ENCODE measurements at places on chromosomes 6 and 20. TPM values are rescaled to one million over a fixed set of nuclear protein-coding genes. Genes with fewer than 3 reads are reported as not detected.

GRCh38 chr20:45266977-45267376, 12.6 kb upstream of the SLPI start:
- DNase-seq = no peak

DNA sequence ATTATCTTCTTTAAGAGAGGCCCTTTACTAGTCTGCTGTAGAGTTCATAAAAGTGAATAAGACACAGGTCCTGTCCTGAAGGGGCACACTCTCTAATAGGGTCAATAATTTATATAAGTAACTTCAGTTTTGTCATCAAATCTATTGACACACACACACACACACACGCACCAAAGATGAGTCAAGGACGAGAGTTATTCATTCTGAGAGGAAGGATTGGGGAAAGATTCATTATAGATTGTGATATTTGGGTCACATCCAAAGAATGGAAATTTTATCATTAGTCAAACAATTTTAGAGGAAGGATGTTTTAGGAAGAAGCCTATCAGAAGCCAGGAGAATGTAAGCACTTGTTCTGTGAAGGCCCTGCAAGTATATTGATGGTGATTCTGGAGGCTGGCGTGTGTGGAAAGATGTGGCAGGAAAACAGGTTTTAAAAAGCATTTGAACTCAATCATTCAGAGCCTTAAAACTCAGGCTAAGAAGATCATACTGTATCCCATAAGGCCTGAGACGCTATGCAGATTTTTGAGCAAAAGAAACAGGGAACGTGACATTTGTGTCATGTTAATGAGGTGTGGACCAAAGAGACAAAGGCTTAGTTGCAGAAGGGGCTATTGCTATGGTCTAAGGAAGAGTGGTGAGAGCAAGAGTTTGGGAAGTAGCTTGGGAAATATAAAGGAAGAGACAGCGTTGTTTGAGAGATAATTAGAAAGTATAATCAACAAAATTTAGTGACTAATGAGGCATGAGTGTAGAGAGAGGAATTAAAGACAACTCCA, 161.4 kb upstream of the PREP start:
- no peak for DNase-seq

DNA sequence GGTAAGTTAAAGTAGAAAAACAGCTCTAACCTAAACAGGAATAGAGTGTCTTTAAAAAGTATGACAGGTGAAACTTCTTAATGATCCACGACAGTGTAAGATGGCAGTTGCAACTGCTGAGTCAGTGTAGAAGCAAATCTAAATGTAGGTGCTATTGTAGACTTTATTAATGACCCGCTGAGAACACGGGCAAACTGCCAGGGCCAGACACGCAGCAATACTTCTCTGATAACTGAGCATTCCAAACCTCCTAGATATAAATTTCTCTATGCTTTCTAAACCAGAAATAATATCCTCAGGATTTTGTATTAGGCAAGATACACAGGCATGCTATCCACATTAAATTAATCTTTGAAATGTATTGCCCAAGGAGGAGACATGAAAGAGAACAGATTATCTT, 1076.4 kb downstream of the HACE1 start:
- no peak for DNase-seq

DNA sequence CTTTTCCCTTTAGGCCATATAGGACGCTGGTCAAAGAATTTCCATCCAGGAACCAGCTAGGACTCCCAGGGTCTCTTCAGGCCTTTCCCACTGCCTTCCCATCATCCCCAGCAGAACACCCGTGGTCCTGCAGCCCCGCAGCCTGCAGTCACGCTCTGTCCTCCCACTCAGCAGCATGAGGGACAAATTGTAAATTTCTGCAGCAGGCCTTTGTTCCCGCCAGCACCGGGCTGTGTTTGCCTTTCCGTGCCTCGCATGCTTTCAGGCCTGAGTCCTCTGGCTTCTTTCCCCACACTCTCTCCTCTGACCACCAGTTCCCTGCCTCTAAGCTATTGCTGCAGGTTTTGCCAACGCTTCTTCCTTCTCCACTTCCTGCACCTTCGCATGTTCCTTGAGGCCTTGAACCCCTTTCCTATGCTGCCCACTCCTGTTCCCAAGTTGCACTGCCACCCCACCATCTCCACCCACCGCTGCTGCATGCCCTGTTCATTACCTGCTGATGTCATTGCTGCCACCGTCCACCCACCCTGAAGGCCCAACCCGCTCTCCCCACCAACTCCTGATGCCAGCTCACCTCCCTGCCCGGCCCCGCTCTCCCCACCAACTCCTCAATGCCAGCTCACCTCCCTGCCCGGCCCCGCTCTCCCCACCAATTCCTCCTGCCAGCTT, 49.8 kb downstream of the RNASET2 start:
- no peak for DNase-seq

DNA sequence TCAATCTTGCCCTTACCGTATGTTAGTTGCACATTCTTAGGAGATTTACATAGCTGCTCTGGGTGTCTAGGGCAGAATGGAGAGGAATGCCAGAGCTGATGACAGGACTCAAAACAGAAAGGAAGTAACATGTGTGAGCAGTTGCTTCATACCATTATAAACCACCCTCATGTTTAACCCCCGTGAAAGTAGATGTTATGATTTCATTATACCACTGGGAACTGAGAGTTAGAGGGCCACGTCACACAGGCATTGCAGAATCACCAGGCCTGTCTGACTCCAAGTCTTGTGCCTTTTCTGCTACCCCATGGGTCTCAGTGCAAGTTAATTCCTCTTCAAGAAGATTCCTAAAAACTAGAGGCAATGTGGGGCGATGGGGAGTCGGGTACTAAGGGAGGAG, 23.5 kb upstream of the SIM1 start:
- no peak for DNase-seq

DNA sequence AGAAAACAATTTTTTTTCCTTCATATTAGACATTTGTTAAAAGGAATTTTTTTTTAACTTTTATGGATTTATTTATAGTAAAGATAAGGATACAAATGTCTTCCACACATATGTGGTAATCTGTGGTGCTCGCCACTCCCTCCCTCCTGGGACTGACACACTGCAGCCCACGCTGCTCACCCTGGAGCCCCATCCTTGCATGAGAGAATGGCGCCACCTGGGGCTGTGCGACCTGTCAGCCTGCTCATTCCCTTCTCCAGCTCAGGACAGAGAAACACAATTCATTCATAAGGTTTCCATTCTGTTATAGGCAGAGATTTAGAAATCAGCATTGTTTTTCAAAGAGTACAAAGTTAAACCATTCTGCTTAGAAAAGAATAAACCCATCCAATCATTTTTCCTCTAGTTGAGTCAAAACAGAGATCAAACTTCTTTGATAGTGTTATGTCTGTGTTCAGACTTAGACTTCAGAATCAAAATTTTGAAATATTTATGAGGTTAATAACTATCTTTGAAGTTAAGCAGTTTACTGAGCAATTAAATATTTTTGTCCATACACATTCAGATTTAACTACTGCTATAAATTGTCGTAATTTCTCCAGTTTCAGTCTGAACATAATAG, 42.8 kb upstream of the DYNLRB1 start:
- DNase-seq = no peak

DNA sequence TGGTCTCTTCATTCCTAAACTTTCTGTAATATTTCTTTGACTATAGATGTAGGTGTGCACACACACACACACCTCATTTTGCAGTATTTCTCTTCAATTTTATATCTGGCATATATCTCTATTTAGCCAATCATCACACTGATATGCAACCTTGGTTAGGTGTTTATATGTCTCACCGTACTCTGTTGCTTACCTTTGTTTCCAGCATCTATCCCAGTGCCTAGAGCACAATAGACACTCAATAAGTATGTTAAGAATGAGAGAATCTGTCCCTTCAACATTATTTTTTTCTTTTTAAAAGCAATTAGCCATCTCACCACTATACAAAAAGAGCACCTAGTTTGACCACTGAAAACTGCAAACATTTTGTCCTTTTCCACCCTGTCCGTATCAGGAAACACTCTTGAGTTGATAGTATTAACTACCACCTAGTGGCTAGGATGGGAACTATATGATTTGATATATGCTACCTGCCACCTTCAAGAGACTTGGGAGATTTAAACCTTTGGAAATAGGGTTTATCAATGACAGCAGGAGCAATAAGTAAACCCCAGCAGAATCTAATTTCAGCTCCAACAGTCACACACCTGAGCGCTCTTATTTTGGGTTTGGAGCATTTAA, 48.7 kb upstream of the RSPO3 start:
- DNase-seq = no peak

DNA sequence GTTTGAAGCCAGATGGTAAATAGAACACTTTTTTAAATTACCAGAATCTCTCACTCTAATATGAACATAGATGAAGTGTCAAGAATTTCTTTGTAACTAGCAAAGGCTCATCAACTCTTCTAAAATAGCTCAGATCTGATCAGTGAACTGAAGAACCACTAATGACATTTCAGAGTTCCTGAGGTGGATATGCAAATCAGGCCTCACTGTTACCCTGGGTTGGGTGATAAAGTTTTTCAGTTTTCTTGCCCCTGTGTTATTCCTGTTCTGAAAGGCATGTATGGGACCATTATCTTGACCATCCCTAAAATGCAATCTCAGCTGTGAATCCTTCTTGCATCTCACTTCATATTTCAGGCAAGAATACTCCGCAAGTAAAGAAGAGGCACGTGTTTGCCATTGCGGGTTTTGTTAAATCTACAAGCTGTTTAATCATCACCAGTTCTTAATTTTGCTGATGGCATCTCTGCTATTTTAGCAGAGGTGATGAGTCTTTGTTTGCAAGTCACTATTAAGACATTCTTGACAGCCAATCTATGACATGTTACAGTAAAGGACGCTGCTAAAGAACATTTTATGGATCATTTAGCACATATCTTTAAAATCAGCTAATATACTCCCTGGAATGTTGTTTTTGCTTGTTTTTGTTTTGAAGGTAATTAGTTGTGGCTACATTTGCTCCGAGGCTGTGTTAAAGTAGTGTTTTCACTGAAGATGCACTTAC, 47.9 kb downstream of the KHDC1L start:
- no peak for DNase-seq

GRCh38 chr20:36270744-36271638, 34.7 kb downstream of the AAR2 start:
- no peak for DNase-seq

- no peak for DNase-seq
These were observed 132.5 kb downstream of the UTRN start for GRCh38 chr6:144417681-144418080.

DNA sequence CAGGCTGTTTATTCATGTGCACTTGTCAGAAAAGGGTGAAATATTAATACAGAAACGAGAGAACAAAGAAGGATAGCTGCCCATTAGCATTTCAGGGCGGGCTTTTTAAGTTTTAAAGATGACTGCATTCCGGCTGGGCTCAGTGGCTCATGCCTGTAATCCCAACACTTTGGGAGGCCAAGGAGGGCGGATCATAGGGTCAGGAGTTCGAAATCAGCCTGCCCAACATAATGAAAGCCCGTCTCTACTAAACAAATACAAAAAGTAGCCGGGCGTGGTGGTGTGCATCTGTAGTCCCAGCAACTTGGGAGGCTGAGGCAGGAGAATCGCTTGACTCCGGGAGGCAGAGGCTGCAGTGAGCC, 130.5 kb downstream of the HFE start:
- no peak for DNase-seq

- no peak for DNase-seq
These were observed 54.8 kb upstream of the MBOAT1 start for GRCh38 chr6:20266851-20267608.

- no peak for DNase-seq
These were observed 59.4 kb downstream of the TRIM27 start for GRCh38 chr6:28864326-28864923.

DNA sequence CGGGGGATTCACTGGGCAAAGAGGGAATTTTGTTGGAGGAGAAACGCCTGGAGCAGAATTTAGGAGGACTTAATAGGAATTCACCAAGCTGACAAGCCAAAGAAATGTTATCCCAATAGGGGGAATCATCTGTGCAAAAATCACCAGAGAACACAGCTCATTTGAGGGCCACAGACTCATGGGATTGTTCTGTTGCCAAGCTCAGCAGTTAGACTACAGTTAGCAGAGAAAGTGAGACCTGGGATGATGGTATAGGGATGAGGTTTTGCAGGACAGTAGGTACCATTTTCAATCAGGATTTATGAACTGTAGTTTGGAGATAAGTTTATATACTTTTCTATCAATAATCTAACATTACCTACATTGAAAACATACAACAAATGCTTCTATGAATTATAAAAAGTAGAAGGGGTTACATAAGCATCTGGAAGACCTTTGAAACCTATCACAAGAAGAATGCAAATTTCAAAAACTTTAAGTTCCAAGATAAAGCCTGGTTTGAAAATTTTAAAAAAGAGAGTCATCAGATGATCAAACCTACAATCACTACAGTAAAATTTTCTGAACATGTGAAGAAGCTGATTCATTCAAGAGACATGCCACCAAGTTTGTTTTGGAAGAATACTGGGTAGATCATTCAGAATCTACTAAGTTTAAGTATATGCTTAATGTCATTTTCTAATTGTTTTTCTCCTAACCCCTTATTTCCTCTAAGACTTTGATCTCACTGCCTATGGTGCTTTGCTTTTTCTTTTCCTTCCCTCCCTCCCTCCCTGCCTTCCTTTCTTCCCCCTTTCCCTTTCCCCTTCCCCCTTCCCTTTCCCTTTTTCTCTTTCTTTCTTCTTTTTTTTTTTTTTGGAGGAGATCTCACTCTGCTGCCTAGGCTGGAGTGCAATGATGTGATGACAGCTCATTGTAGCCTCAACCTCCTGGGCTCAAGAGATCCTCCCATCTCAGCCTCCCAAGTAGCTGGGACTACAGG, 81.5 kb downstream of the KIF13A start:
- no peak for DNase-seq

DNA sequence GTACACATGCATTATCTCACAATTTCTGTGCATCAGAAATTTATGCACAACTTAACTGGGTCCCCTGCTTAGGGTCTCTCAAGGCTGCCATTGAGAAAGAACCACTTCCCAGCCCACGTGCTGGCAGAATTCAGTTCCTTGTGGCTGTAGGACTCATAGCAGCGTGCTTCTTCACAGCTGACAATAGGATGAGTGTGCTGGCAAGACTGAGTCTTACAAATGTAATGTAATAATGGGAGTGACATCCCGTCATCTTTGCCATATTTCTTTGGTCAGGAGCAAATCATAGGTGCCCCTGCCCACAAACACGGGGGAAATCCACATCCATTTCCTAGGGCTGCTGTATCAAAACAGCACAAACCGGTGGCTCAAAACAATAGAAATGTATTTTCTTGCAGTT, 77.4 kb downstream of the FIG4 start:
- no peak for DNase-seq

- DNase-seq = no peak
These were observed 166.1 kb upstream of the OPRM1 start for GRCh38 chr6:153872946-153873345.

- DNase-seq = no peak
These were observed 30.4 kb downstream of the SLC17A1 start for GRCh38 chr6:25801436-25801835.

- no peak for DNase-seq
These were observed 136.2 kb downstream of the ERMARD start for GRCh38 chr6:169887529-169888140.

- no peak for DNase-seq
These were observed 570.0 kb downstream of the TBC1D32 start for GRCh38 chr6:120764312-120764711.

- DNase-seq = no peak
These were observed 5.4 kb upstream of the C20orf204 start for GRCh38 chr20:64030371-64031134.

Gene IL20RA
- not detected for polyA plus RNA-seq

Gene TMEM30A
- polyA plus RNA-seq = 39.4 TPM

Gene DEFB124
- not detected for polyA plus RNA-seq

Gene RNGTT
- polyA plus RNA-seq = 16.8 TPM

Gene PLAGL2
- polyA plus RNA-seq = 3.1 TPM

Gene SAMD10
- polyA plus RNA-seq = 11.5 TPM

Gene USP49
- polyA plus RNA-seq = 0.61 TPM

Gene HLA-DRA
- 7.8 TPM for polyA plus RNA-seq

Gene SLC22A2
- not detected for polyA plus RNA-seq

Gene C2
- polyA plus RNA-seq = 0.10 TPM

Gene TRIM31
- 0.59 TPM for polyA plus RNA-seq
